ENCODE measurements at places on chromosomes 12 and 14.

- DNase-seq = no peak
Observed at GRCh38 chr12:88015825-88016224, 13.4 kb downstream of the C12orf50 start.

DNA sequence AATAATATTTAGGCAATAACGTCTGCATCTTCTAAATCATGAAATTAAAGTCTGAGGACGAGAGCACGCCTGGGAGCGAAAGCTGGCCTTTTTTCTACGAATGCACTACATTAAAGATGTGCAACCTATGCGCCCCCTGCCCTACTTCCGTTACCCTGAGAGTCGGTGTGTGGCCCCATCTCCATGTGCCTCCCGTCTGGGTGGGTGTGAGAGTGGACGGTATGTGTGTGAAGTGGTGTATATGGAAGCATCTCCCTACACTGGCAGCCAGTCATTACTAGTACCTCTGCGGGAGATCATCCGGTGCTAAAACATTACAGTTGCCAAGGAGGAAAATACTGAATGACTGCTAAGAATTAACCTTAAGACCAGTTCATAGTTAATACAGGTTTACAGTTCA, 19.3 kb downstream of the CKB start:
- no peak for DNase-seq

DNA sequence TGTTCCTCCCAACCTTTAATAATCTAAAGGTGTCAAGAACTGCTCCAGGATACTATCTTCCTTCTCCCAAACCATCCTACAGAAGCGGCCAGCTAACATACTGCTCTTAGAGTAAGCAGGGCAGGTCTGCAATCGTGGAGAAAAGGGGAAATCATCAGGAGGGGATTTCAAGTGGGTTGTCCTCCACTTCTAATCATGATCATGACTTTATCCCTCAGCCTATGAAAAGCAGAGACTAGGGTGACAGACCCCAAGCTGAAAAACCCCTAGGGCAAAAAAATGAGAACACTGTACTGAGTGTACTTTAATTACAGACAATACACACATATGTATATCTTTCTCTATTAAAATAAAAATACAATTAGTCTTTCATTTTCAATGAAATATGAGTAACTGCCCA, 13.9 kb downstream of the DUSP16 start:
- DNase-seq = no peak

GRCh38 chr12:65121049-65121955, at the start of gene WIF1:
TSS of gene WIF1 (minus strand) at chr12:65121305. CDS start at chr12:65121191, 114 bp downstream.
- DNase-seq = no peak

DNA sequence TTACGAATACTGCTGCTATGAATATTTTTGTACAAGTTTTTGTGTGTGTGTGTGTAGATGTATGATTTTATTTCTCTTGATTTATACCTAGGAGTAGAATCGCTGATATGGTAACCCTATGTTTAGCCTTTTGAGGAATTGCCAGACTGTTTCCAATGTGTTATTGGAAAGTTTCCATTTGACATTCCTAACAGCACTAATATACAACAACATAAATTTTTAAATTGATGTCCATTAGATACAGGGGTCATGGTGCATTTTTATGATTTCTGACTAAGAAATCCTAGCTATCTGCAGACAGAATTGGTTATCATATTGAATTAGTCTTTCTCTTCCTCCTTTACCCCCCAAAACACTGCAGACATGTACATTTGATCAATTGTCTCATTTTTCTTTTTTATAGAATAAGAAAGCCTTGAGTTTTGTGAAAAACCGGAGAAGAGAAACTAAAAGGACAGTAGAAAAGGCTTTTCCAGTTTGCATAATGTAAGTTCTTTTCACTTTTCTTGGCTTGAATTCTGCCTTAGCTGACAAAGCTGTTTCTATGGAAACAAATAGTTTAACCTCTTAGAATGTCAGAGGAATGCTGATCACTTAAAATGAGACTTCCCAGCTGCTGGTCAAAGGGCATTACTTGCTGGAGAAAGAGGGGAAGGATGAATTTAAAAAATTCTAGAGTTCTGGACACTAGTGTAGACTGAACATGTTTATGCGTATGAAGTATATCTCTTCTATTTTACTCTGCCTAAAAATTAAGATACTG, 28.2 kb downstream of the PALS1 start:
- peak; percentile 85 for DNase-seq

- DNase-seq = no peak
Observed at GRCh38 chr14:81450100-81450531, 50.0 kb upstream of the STON2 start.

- DNase-seq = no peak
Observed at GRCh38 chr14:21300892-21301291, 21.0 kb downstream of the RPGRIP1 start.

DNA sequence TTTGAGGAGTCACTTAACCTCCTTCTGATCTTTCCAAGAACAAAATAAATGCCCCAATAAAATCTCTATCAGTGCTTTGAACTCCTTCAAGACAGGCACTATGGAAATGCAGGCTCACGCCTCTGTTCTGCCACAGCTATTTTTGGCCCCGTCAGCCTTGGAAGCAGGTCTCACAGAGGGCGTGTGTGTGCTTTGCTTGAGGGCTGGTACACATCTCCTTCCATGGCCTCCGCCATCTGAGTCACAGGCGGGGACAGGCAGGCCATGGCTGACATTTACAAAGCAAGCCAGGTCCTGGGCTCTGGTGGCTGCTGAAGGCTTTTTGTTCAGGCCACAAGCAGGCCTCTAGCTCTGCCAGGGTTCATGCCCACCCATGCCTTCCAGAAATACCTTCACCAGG, 16.0 kb downstream of the PRIMA1 start:
- DNase-seq = no peak

DNA sequence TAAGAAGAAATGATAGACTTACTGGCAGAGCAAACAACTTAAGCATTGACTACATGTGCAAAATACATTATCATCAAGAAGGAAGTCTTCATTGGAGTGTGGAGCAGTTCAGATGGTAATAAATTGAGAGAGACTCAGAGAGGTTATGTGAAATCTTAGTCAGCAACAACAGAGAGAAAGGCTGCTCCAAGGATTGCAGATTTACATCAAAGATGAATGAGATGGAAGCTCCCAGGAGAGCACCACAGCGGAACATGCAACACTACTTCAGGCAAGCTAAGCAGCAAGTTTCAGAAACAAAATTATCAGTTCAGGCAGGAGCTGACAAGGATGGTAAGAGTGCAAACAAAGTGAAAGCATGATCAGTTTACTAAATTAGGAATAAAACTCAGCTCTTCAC, 882.3 kb downstream of the LRFN5 start:
- DNase-seq = no peak

GRCh38 chr12:103667125-103667524, 80.1 kb downstream of the STAB2 start:
- DNase-seq = no peak

GRCh38 chr14:37369425-37369824, 171.7 kb downstream of the MIPOL1 start:
- DNase-seq = no peak

DNA sequence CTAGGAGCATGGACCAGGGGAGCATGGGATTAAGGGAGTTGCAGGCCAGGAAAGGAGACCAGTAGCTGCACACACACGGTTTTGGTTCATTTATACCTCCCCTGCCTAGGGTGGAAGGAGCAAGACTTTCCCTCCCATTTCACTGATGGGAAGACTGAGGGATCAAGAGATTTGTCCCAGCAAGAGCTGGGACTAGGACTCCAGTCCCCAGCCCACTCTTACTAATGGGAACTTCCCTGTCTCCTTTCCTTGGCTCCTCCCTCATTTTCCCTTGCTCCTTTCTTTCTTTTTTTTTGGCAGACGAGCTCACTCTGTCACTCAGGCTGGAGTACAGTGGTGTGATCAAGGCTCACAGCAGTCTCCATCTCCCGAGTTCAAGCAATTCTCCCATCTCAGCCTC, 13.0 kb downstream of the SCNN1A start:
- DNase-seq = no peak

DNA sequence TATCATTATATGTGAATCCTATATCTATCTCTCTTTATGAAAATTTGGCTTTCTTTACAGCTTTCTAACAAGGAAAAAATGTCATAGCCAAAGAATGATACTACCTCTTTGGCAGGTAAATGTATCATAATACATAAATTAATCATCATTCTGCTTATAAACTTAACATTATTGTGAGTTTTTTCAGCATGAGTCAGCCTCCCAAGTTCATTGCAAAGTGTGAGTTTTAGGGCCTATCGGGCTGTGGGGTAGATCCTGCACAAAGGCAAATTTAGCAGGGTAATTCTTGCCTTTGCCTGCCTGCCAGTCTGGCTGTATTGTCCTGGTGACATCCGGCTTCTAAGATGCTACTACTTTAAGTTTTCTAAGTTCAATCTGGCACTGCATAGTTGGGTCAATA, 412.6 kb downstream of the MDGA2 start:
- DNase-seq = no peak

GRCh38 chr12:26406391-26406790, 211.0 kb downstream of the SSPN start:
- no peak for DNase-seq

DNA sequence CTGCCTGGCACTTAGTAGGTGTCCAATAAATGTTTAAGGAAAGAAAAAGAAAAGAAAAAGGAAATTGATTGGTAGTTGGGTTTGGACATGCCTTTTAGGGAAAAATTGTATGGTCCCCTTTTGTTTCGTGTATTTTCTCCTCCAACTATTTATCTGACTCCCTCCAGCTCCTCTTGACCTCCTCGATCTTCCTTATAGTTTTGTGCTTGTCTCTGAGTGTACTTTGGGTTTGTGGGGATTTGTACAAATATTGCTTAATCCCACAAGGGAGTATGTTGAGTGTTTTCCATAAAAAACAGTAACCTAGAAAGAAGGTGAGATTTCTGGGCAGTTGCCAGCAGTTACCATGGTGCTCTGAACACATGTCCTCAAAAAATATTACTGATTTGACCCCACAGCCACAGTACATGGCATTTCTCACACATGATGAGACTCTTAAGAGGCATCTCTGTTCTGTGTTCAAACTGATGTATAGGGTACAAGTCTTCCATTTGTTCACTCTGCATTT, 15.7 kb downstream of the PLEKHG7 start:
- DNase-seq = no peak

GRCh38 chr14:95619785-95620417, 66.3 kb upstream of the TCL1B start:
- no peak for DNase-seq

GRCh38 chr12:76637807-76638206, 78.2 kb upstream of the OSBPL8 start:
- DNase-seq = peak; percentile 20

DNA sequence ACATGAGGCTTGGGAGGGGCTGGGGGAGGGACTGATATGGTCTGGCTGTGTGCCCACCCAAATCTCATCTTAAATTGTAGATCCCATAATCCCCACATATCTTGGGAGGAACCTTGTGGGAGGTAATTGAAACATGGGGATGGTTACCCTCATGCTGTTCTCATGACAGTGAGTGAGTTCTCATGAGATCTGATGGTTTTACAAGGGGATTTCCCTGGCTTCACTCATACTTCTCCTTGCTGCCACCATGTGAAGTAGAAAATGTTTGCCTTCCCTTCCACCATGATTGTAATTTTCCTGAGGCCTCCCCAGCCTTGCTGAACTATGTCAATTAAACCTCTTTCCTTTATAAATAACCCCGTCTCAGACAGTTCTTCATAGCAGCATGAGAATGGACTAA, 362.9 kb downstream of the PCNX1 start:
- no peak for DNase-seq

- DNase-seq = no peak
Observed at GRCh38 chr12:52517005-52517835, 3.0 kb downstream of the KRT5 start.

Data from mesenchymal stem cell (in vitro differentiated cells and primary cell).